ENCODE measurements at places on chromosomes 13 and 19. TPM values are rescaled to one million over a fixed set of nuclear protein-coding genes. Genes with fewer than 3 reads are reported as not detected.
A peak's percentile ranks its signal among the peaks of the same experiment; 100 is the strongest.

DNA sequence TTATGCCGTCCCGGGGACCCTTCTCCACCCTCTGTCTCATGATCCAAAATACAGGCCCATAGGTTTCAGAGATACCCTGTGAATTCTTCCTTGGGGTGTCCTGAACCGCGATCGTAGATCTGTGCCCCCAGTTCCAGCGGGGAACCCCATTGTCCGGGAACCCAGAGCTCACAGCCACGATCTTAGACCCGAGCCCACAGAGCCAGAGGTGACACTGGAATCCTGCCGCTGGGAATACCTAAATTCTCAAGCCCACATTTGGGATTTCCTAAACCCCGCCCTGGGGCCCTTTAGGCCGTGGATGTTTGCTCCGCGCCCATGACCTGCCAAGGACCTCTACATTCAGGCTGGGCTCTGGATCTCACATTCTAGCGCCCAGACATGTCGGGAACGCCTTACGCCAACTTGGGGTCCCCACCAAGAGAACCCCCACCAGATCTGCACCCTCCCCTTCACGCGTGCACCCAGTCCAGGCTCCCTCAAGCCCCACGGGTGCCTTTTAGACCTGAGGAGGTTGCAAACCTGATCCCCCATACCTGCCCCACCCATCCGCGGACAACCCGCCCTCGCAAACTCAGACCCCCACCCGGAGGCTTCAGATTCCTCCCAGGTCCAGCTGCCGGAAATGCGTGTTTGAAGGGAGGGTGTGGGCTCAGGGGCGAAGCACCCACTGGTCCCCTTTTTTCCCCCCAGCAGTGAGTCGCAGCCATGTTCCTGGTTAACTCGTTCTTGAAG is 605 bp downstream of the CAPNS1 start:
- H3K4me1 ChIP-seq = peaks cover 28% of the 10 kb centered on the region
- H3K36me3 ChIP-seq = peaks cover 25% of the 10 kb centered on the region
- peak overlapping the region; percentile 97 for H3K4me3 ChIP-seq

DNA sequence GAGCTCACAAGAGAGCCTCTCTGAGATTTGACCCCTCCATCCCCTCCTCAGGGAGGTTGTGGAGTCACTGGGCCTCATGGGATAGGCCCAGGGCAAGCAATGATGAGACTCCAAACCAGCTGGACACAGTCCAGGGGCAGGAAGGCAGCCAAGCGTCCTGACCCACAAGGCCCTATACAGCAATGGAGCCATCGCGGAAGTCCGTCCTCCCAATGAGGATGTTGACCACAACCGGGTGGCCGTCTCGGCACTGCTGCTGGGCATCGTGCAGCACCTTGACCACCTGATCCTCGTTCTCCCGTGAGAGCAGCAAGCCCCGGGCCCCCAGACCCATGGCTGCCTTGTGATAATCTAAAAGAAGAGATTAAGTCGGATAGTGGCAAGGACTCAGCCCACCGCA is 7.9 kb downstream of the SYDE1 start:
- no peak overlapping the region for H3K27ac ChIP-seq
- peaks cover 4% of the 10 kb centered on the region for H3K4me1 ChIP-seq
- H3K27me3 ChIP-seq = no peaks in the 10 kb centered on the region
- peaks cover 37% of the 10 kb centered on the region for H3K36me3 ChIP-seq
- DNase-seq = no peak

DNA sequence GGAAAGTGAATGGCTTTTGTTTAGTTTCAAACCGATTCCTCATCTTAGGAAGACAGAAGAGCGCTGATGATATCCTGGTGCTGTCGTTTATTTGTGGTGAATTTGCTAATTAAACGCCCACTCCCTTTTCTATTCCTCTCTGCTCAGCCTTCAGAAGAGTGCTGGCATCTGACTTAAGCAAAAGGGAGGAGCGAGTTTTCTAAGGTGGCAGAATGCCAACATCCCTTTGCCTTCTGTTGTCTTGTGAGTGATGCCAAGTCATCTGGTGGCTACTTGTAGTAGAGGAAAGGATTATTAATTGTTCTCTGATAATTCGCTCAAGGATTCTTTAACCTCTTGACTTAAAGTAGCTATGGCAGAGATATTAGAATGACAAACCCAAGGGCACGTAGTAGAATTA is 68.1 kb downstream of the ERCC5 start:
- H3K27me3 ChIP-seq = peaks cover 29% of the 10 kb centered on the region
- H3K27ac ChIP-seq = no peak overlapping the region
- no peaks in the 10 kb centered on the region for H3K36me3 ChIP-seq
- H3K4me3 ChIP-seq = no peak overlapping the region

- H3K27me3 ChIP-seq = peaks cover 58% of the 10 kb centered on the region
- no peak overlapping the region for H3K4me3 ChIP-seq
- no peak for DNase-seq
- no peaks in the 10 kb centered on the region for H3K4me1 ChIP-seq
- no peaks in the 10 kb centered on the region for H3K36me3 ChIP-seq
- no peak overlapping the region for H3K27ac ChIP-seq
Observed at GRCh38 chr13:102567857-102568256, 28.9 kb upstream of the TPP2 start.

The KCNN4 gene
- 0.64 TPM for total RNA-seq

The CD79A gene
- total RNA-seq = not detected

The GIPC3 gene
- total RNA-seq = 1.2 TPM

The KLK13 gene
- total RNA-seq = not detected

Measured in osteocyte (in vitro differentiated cells).